ENCODE measurements at places on chromosomes 7 and 10.

DNA sequence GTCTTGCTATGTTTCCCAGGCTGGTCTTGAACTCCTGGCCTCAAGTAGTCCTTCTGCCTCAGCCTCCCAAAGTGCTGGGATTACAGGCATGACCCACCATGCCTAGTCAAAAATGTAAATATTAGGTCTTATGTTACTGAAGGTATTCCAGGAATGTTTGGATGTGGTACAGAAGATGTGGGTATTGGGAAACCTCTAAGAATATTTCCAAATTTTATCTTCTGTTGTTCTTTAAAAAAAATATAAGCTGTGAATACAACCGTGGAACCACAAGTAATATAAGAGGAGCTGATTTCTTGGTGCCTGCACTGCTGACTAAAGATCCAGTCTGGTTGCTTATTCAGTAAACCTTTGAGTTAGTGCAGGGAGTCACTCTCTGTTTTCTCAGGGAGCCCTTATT, 178.3 kb downstream of the AUTS2 start:
- ATAC-seq, result no peak
- no peak overlapping the region for H3K27ac ChIP-seq
- peaks cover 10% of the 10 kb centered on the region for H3K4me1 ChIP-seq

DNA sequence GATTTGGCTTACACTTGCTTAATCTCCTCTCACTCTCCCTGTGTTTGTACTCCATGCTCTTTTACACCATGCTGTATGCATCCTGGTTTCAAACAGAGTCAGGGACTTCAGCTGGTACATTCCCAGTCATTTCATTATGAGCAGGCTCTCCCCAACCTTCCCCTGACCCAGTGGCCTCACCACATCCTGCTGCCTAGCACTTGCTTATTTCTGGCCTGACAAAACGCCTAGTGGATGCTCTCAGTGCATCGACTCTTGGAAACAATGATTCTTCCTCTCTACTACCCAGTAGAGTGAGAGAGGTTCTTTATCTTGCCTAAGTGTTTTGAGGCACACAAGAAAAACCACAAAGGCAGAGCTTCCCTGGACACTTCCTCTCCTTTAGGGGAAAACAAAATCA, 63.4 kb downstream of the CAV1 start:
- H3K4me1 ChIP-seq, result peaks cover 39% of the 10 kb centered on the region
- H3K27ac ChIP-seq, result no peak overlapping the region
- no peaks in the 10 kb centered on the region for H3K36me3 ChIP-seq
- H3K27me3 ChIP-seq, result peaks cover 14% of the 10 kb centered on the region
- peak; percentile 67 for ATAC-seq

DNA sequence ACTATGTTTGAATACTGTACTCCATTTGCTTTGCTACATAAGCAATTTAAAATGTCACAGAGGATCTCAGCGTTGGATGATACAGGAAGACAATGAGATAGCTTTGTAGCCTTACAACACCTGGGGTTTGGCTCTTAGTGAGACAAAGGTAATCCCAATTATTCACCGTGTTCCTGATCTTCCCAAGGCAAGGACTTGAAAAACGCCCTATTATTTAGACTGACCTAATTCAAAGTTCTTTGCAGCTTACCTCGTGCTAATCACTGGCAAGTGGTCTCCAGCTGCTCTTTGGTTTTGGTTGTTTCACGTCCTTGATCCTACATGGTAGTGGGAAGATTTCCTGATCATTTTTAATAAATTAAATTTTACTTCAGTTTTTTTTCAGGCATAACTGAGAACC, 23.0 kb upstream of the C7orf33 start:
- H3K36me3 ChIP-seq, result no peaks in the 10 kb centered on the region
- no peak for ATAC-seq
- no peaks in the 10 kb centered on the region for H3K27me3 ChIP-seq
- no peak overlapping the region for H3K27ac ChIP-seq
- peaks cover 20% of the 10 kb centered on the region for H3K4me1 ChIP-seq

GRCh38 chr7:14691597-14692203, 210.9 kb downstream of the DGKB start:
- ATAC-seq, result no peak
- no peak overlapping the region for H3K4me3 ChIP-seq
- H3K36me3 ChIP-seq, result no peaks in the 10 kb centered on the region
- H3K27ac ChIP-seq, result no peak overlapping the region

Measured in stimulated activated memory B cell treated with anti-CD40 and anti-IgM and Interleukin-4, amounts not matched to agents 10 μg/mL and 1 μg/mL and 100 μg/mL, for 72 hours (primary cell).